ENCODE measurements at places on chromosomes 13 and 19.

DNA sequence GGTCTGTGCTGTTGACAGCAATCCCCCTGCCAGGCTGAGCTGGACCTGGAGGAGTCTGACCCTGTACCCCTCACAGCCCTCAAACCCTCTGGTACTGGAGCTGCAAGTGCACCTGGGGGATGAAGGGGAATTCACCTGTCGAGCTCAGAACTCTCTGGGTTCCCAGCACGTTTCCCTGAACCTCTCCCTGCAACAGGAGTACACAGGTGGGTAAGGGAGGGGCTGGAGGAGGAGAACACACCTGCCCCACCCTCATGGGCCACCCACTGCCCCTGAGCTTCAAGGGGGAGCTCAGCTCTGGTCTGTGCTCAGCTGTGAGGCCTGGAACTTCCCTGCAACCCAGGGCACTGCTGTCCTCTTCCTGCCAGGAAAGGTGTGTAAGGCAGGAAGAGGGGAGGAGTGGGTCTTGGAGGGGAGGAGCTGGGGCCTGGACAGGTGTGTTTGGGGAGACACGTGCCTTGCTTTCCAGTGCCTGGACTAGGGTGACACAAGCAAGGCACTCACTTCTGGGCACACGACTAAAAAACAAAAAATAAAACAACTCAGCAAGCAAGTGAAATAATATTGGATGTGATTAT is 3.9 kb downstream of the SIGLEC7 start:
- DNase-seq: no peak

GRCh38 chr19:29247872-29248271 is 34.9 kb upstream of the UQCRFS1 start:
- DNase-seq: no peak

- no peak for DNase-seq
Measured at GRCh38 chr19:30314056-30314804, 58.0 kb upstream of the ZNF536 start.

DNA sequence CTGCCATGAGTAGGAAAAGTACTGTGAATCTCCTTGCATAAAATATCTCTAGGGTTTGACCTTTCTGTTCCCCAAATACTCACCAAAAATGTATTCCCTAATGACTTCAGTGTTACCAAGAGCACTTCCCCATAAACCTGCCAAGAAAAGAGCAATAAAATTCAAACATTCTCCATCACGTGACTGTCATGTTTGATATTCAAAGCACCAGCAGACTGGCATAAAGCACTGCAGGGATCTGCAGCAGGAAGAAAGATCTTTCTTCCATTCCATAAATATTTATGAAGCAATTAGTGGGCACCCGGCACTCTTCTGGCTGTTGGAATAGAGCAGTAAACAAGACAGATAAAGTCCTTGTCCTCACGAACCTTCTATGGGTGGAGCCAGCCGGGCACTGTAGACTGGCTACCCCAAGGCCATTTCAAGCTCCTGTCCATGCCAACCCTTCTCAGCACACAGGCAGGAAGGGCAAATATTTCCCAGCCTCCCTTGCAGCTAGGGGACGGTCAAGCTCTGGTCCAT is 20.3 kb downstream of the PLA2G4C start:
- DNase-seq: no peak

- DNase-seq: no peak
Measured at GRCh38 chr13:40181203-40181845, 485.1 kb downstream of the FOXO1 start.

- DNase-seq: no peak
Measured at GRCh38 chr19:39296055-39296645, at the start of gene IFNL1. IFNL1 (plus strand) TSS chr19:39296407; CDS start chr19:39296422, 15 bp downstream.

- no peak for DNase-seq
Measured at GRCh38 chr19:5880604-5881078, 10.3 kb upstream of the FUT5 start.

- no peak for DNase-seq
Measured at GRCh38 chr13:46934749-46935148, 37.9 kb upstream of the HTR2A start.

- no peak for DNase-seq
Measured at GRCh38 chr19:44570984-44571684, 41.7 kb upstream of the CEACAM20 start.

GRCh38 chr13:110340812-110341444 is 33.8 kb downstream of the COL4A2 start:
- DNase-seq: peak; percentile 48

DNA sequence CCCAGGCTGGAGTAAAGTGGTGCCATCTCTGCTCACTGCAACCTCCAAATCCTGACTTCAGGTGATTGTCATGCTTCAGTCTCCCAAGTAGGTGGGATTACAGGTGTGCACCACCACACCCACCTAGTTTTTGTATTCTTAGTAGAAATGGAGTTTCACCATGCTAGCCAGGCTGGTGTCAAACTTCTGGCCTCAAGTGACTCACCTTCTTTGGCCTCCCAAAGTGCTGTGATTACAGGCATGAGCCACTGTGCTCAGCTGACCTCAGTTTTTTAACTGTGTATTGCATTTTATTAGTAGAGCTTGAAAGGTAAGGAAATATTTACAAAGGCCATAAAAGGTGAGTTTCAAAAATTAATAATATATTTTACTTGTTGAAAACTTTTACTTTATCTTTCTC is 2.3 kb downstream of the ZNF726 start:
- no peak for DNase-seq
